ENCODE measurements at places on chromosomes 5 and 9. TPM values are rescaled to one million over a fixed set of nuclear protein-coding genes. Genes with fewer than 3 reads are reported as not detected.
A peak's percentile ranks its signal among the peaks of the same experiment; 100 is the strongest.

The CD14 gene
- total RNA-seq = 205 TPM

DNA sequence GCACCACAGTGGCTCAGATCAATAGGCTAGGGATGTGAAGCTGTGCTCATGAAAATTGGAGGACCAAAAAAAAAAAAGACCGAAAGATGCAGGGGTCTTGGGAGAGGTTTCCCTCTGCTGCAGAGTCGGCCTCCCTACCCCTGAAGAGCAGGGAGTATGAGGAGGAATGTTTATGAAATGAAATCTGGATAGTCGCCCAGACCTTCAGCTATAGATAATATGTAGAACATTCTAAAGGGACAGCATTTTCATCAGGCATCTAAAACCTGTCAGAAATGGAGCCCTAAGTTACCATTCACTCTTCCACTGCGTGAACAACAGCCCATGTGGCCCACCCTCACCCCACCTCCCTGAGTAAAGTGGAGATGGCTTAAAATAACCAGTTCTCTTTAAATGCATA, 122.9 kb downstream of the TMEM174 start:
- no peaks in the 10 kb centered on the region for H3K27me3 ChIP-seq
- DNase-seq = no peak
- no peak overlapping the region for H3K27ac ChIP-seq
- no peak overlapping the region for H3K4me3 ChIP-seq
- no peaks in the 10 kb centered on the region for H3K4me1 ChIP-seq

- no peaks in the 10 kb centered on the region for H3K4me1 ChIP-seq
- no peak overlapping the region for H3K4me3 ChIP-seq
- DNase-seq = no peak
- no peaks in the 10 kb centered on the region for H3K27me3 ChIP-seq
- H3K27ac ChIP-seq = no peak overlapping the region
These were observed 327.4 kb downstream of the MARCHF11 start for GRCh38 chr5:15852217-15852616.

The TAF11L6 gene
- total RNA-seq = not detected

The RUFY1 gene
- total RNA-seq = 51.9 TPM

- H3K27ac ChIP-seq = no peak overlapping the region
- no peak overlapping the region for H3K4me3 ChIP-seq
- H3K4me1 ChIP-seq = no peaks in the 10 kb centered on the region
- peaks cover 5% of the 10 kb centered on the region for H3K36me3 ChIP-seq
- DNase-seq = no peak
These were observed 30.6 kb downstream of the TRMO start for GRCh38 chr9:97891736-97892135.

DNA sequence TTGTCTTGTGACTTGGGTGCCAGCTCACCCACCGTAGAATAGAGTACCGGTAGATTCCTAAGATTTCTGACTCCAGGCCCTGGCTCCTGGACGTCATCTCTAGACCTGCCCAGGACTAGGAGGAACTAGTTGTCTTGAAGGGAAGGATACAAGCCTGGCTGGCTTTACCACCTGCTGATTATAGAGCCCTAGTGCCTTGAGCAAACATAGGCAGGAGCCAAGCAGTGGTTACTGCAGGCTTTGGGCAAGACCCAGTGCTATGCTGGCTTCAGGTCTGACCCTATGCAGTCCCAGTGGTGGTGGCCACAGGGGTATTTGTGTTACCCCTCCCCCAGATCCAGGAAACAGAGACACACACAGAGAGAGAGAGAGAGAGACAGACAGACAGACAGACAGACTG, 606.2 kb downstream of the PDE4D start:
- no peak overlapping the region for H3K27ac ChIP-seq
- no peaks in the 10 kb centered on the region for H3K27me3 ChIP-seq
- no peaks in the 10 kb centered on the region for H3K4me1 ChIP-seq
- H3K4me3 ChIP-seq = no peak overlapping the region
- H3K36me3 ChIP-seq = no peaks in the 10 kb centered on the region

DNA sequence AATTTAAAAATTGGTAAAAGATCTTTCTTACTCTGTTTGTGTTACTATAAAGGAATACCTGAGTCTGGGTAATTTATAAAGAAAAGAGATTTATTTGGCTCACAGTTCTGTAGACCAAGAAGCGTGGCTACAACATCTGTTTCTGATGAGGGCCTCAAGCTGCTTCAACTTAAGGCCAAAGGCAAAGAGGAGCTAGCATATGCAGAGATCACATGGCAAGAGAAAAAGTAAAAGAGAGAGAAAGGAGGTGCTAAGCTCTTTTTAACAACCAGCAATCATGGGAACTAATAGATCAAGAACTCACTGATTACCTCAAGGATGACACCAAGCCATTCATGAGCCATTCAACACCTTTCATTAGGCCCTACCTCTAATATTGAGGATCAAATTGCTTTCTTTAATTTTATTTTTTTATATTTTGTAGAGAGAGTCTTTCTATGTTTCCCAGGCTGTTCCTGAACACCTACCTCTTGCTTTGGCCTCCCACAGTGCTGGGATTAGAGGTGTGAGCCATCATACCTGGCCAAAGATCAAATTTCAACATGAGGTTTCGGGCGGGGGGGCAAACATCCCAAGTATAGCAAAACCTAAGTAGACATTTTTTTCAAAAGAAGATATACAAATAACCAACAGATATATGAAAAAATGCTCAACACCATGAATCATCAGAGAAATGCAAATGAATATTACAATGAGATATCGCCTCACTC, 16.0 kb upstream of the SHC3 start:
- no peaks in the 10 kb centered on the region for H3K4me1 ChIP-seq
- no peak overlapping the region for H3K27ac ChIP-seq
- H3K4me3 ChIP-seq = no peak overlapping the region
- H3K27me3 ChIP-seq = no peaks in the 10 kb centered on the region

- no peak overlapping the region for H3K4me3 ChIP-seq
- no peak overlapping the region for H3K27ac ChIP-seq
- H3K27me3 ChIP-seq = no peaks in the 10 kb centered on the region
- no peak for DNase-seq
- no peaks in the 10 kb centered on the region for H3K4me1 ChIP-seq
These were observed 20.3 kb upstream of the OSMR start for GRCh38 chr5:38825494-38825893.

GRCh38 chr5:122420537-122421236, 108.7 kb downstream of the SNCAIP start:
- no peaks in the 10 kb centered on the region for H3K27me3 ChIP-seq
- no peak overlapping the region for H3K4me3 ChIP-seq
- H3K36me3 ChIP-seq = peaks cover 1% of the 10 kb centered on the region
- DNase-seq = no peak

DNA sequence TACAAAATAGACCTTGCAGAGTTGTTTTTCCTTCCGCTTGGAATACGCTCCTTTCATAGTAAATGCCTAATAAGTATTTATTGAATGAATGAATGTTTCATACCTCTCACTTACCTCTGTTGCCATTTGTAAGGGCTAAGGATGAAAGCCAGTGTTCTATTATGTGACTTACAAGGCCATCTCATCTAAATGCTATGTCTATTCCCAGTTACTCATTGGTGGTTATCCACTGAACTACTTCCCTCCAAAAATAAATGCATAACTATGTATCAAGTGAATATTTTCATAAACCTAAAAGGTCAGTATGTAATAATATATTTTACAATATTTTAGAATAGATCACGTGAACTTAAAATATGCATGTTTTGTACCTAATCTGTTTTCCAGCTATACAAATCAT, 670.5 kb upstream of the RGMB start:
- DNase-seq = no peak
- no peaks in the 10 kb centered on the region for H3K36me3 ChIP-seq
- H3K4me1 ChIP-seq = no peaks in the 10 kb centered on the region
- no peak overlapping the region for H3K27ac ChIP-seq
- no peak overlapping the region for H3K4me3 ChIP-seq

GRCh38 chr5:122354293-122354692, 42.3 kb downstream of the SNCAIP start:
- no peak overlapping the region for H3K4me3 ChIP-seq
- peaks cover 3% of the 10 kb centered on the region for H3K36me3 ChIP-seq
- H3K27me3 ChIP-seq = no peaks in the 10 kb centered on the region
- no peak overlapping the region for H3K27ac ChIP-seq

The SPINK5 gene
- 1.1 TPM for total RNA-seq

DNA sequence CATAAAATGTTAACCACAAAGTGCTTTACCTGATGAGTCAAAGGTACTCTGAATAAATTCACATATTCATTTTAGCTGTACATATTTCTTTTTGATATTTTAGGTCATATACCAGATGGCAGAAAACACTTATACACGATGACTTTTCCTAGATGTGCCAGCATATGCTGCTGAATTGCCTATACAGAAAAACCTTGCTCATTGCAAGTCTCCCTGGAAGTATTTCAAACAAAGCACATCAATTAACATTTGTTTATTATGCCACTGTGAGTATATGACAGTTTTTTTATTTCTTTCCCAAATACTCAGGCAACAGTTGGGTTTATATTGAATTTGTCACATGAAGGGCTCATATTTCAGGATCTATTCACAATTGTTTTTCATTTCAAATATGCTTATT, 180.8 kb downstream of the TMEM232 start:
- H3K4me1 ChIP-seq = no peaks in the 10 kb centered on the region
- H3K4me3 ChIP-seq = no peak overlapping the region
- no peaks in the 10 kb centered on the region for H3K36me3 ChIP-seq
- no peak overlapping the region for H3K27ac ChIP-seq
- no peak for DNase-seq

The FBN2 gene
- 0.84 TPM for total RNA-seq

- peaks cover 2% of the 10 kb centered on the region for H3K4me1 ChIP-seq
- no peak overlapping the region for H3K27ac ChIP-seq
- no peak for DNase-seq
- H3K27me3 ChIP-seq = no peaks in the 10 kb centered on the region
These were observed 183.0 kb downstream of the CETN3 start for GRCh38 chr5:90226433-90227099.

DNA sequence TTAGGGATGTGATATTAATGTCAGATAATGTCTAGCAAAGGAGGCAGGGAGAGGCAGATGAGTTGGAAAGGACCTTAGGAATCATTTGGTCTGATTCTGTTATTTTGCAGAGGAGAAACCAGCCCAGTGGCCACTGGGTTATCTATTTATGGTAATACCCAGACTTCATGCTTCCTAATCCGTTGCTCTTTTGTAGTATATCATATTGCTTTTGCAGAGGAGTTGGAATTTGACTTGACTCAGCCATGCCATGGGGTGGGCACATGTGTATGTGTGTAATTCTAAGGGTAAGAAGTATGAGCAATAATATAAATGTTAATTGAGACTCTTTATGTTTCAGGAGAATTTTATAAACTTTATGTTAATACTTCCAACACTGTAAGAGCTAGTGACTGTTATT, 7.3 kb downstream of the GPR21 start:
- peak overlapping the region; percentile 57 for H3K27ac ChIP-seq
- H3K4me1 ChIP-seq = peaks cover 3% of the 10 kb centered on the region
- no peak for DNase-seq
- no peaks in the 10 kb centered on the region for H3K27me3 ChIP-seq
- H3K4me3 ChIP-seq = no peak overlapping the region

GRCh38 chr5:143224672-143225071, 178.8 kb downstream of the NR3C1 start:
- no peaks in the 10 kb centered on the region for H3K36me3 ChIP-seq
- H3K4me3 ChIP-seq = no peak overlapping the region
- H3K4me1 ChIP-seq = no peaks in the 10 kb centered on the region
- no peak for DNase-seq

- H3K27me3 ChIP-seq = no peaks in the 10 kb centered on the region
- no peaks in the 10 kb centered on the region for H3K36me3 ChIP-seq
- no peaks in the 10 kb centered on the region for H3K4me1 ChIP-seq
These were observed 1.9 kb downstream of the MTAP start for GRCh38 chr9:21804331-21804730.

DNA sequence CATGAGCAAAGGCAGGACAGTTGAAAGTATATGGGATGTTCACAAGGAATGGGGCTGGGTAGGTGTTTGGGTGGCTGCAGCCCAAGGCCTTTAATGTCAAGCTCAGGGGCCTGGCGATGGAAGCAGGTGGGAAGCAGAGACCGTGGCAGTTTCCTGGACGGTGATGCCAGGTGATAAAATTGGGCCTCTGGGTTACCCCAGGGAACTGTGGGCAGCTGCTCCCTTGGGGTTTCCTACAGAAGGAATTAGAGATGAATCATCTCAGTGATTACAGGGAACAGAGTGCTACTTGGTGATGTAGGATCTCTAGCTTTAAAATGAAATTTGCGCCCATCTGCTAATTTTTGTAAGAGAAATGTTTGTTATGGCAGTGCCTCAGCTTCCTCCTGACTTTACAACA, 39.2 kb downstream of the TSTD2 start:
- no peaks in the 10 kb centered on the region for H3K27me3 ChIP-seq
- no peaks in the 10 kb centered on the region for H3K4me1 ChIP-seq
- peaks cover 4% of the 10 kb centered on the region for H3K36me3 ChIP-seq

DNA sequence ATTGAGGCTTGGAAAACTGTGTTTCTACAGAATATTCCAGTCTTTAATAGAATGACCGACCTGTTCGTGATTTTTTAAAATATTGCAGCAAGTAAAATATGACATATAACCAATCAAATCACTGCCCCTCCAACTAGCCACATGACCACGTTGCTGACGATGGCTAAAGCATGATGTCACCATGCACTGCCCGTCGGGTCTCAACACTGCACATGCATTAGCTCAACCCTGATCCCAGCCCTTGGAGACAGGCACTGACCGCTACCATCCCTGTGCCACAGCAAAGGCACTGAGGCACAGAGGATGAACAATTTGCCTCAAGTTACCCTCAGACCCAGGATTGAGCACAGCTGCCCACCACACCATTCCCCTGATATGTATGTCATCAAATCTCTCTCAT, 13.5 kb downstream of the DDX31 start:
- no peak overlapping the region for H3K27ac ChIP-seq
- no peak for DNase-seq

DNA sequence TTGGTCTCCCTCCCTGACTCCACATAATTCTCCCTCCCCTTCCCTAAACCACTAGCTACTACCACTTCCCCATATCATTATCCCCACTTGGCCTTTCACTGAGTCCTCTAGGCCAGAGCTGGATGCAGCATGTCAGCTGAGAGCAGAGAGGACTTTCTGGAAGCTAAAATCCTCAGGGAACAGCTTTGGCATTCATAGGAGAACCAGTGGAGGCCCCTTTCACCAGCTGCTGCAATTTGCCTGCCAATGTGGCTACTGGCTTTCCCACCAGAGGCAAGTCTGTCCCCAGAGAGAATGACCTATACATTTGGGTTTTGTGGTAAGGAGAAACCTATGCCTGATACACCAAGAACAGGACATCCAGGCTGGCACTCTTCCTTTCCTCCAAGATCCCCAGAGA, 14.4 kb downstream of the FAM219A start:
- no peak overlapping the region for H3K4me3 ChIP-seq
- H3K4me1 ChIP-seq = peaks cover 2% of the 10 kb centered on the region
- no peaks in the 10 kb centered on the region for H3K36me3 ChIP-seq
- DNase-seq = no peak
- H3K27ac ChIP-seq = no peak overlapping the region
- H3K27me3 ChIP-seq = no peaks in the 10 kb centered on the region

GRCh38 chr5:8059337-8059736, 190.4 kb downstream of the MTRR start:
- DNase-seq = no peak
- H3K27ac ChIP-seq = no peak overlapping the region
- no peaks in the 10 kb centered on the region for H3K36me3 ChIP-seq
- H3K4me1 ChIP-seq = no peaks in the 10 kb centered on the region

Measured in aorta (tissue), 5 donors.